ENCODE measurements at places on chromosomes 1 and 21.

- DNase-seq = no peak
Observed at GRCh38 chr1:58808077-58808476, 24.2 kb upstream of the JUN start.

GRCh38 chr21:26013970-26014369 lies 156.6 kb downstream of the APP start:
- no peak for DNase-seq

DNA sequence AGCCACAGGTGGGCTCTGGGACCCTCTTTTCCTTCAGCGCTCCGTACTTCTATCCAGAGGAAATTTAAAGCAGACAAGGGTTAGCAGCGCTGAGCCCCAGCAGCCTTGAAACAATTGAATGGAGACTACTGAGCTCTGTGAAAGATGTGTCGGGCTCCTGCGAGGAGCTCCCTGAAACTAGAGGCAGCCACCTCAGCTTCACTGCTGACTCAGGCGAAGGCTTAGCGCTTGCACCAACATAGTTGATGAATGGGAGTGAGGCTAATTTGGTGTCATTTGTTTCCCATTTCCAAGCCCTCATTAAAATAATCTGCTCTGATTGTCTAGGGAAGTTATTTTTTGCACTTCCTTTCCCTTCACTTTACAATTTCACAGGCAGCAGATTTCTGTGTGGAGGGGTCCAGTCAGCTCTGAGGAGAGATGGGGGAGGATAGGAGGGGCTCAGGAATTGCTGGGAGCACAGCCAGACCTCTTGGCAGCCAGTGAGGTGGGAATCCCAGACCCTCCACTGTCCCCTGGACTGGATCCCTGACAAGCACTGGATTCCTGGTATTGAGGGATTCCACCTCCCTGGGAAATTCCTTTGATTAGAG lies 398.9 kb upstream of the PLXNA2 start:
- no peak for DNase-seq

DNA sequence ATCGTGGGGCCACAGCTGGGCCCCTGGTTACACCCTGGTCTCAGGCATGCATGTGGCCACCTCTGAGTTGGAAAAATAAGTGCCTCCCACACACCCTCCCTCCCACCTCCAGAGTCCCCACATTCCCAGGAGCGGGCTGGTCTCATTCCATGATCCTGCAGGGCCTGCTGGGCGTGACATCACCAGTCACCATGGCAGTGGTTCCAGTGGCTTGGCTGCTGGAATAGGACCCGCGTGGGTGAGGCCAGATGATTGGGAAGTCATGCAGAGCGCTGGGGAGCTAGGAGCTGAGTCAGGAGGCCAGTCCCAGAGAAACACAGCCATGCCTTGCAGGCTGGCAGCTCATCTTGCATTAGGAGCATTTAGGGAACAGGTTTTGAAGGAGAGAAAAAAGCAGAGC lies 125.4 kb upstream of the TMEM51 start:
- peak; percentile 82 for DNase-seq

- no peak for DNase-seq
Observed at GRCh38 chr1:5109633-5110032, 455.2 kb downstream of the AJAP1 start.

DNA sequence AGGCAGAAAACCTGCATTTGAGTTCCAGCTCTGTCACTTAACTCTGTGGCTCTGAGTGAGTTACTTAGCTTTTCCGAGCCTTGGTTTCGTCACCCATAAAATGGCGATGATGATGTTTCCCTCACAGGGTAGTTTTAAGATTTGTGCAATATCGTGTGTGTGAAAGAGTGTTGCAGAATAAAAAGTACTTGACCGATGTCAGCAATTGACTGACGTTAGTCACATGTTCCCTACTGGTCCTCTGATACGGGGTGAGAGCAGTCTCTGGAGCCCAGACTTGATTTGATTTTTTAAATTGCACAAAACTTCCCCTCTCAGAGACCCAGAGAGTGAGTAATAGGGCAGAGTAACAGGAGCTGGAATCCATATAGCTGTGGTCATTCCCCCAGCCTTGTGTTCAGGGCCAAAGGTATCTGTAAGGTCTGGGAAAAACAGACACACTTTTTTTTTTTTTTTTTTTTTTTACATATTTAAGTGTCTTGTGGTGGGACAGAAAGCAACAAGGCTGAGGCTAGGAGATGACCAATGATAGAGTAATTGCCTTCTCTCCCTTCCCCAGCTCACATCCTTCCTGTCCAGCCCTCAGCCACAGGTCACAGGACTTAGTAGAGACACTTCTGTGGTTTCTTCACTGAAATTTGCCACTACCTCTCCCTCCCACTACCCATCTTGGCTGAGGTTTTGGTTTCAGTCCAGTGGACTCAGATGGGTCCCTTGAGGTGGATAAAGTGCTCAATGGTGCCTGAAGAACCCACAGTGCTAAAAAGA lies 2.0 kb downstream of the FCER1G start:
- peak; percentile 51 for DNase-seq

DNA sequence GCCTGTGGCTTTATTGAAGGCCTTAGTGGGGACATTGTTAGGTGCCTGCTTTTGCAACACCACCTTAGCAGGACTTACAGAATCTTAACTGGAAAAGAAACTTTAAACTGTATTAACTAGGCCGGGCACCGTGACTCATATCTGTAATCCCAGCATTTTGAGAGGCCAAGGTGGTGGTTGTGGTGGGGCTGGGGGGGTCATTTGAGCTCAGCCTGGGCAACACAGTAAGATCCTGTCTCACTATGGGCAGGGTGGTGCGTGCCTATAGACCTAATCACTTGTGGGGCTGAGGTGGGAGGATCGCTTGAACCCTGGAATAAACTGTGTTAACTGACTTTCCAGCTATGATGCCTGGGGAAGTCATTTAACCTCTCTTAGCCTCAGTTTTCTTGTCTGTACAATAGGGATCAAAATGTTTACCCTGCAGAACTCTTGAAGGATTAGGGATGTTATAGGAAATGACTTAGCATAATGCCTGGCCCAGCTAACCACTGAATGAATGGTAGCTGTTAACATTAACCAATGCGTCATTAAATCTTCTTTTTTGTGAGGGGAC lies 39.5 kb downstream of the IER5 start:
- DNase-seq = no peak

Data from non-pigmented ciliary epithelial cell (primary cell).